ENCODE measurements at places on chromosomes 2 and 18.
A peak's percentile ranks its signal among the peaks of the same experiment; 100 is the strongest.

DNA sequence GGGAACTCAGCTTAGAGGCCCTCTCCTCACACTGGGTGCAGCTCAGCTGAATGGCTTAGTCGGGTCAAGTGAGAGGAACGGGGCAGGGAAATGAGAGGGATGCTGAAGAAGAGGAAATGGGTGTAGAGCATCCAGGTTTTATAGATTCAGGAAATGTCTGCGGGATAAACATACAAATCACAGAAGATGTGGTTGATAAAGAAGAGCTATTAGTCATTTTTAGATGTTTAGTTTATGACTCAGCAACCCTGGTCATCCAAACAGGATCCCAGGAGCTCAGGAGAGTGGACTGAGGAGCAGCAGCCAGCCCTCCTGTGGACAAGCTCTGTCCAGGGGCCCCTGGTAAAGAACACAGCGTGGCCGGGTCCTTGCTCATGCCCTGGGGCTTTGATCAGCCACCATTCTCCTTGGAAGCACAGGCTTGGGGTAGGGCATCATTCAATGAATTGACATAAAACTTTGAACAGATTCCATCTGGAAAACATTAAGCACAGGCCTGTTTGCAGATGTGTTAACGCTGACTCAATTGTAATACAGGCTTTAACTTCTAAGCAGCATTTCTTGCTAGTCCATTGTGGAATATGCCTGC lies 83.0 kb downstream of the NPAS2 start:
- DNase-seq = no peak

DNA sequence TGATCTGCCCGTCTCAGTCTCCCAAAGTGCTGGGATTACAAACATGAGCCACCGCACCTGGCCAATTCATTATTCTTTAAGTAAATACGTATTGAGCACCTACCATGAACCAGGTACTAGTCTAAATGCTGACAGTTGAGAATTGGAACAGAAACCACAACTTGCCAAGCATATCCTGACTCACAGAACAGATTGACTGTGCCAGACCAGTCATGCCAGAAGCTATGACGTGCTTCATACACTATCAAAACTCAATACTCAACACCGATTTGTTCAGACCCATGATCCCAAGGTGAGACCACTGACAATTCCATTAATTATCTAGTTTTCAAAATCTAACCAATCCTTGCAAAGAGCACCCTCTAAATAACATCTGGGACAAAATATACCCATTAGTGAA lies 148.6 kb downstream of the B3GNT2 start:
- DNase-seq = no peak

DNA sequence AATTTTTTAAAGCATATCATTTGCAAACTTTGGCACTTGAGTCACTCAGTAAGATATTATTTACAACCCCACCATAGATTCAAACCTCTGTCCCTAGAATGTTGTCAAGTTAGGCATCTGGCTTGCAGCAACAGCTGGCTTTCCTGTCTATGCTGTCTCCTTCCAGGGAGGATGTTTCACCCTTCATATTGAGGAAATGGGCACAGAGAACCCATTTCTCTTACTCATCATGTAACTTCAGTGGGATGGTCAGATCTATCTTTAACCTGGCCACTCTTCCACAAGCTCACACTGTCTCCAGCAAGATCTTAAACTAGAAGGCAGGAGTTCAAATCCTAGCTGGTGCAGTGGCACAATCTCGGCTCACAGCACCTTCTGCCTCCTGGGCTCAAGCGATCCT lies 15.8 kb downstream of the LCT start:
- DNase-seq = peak; percentile 21

GRCh38 chr2:200506679-200507078 lies 3.2 kb downstream of the KCTD18 start:
- DNase-seq = no peak

GRCh38 chr2:138649571-138649970 lies 130.6 kb downstream of the NXPH2 start:
- DNase-seq = no peak

DNA sequence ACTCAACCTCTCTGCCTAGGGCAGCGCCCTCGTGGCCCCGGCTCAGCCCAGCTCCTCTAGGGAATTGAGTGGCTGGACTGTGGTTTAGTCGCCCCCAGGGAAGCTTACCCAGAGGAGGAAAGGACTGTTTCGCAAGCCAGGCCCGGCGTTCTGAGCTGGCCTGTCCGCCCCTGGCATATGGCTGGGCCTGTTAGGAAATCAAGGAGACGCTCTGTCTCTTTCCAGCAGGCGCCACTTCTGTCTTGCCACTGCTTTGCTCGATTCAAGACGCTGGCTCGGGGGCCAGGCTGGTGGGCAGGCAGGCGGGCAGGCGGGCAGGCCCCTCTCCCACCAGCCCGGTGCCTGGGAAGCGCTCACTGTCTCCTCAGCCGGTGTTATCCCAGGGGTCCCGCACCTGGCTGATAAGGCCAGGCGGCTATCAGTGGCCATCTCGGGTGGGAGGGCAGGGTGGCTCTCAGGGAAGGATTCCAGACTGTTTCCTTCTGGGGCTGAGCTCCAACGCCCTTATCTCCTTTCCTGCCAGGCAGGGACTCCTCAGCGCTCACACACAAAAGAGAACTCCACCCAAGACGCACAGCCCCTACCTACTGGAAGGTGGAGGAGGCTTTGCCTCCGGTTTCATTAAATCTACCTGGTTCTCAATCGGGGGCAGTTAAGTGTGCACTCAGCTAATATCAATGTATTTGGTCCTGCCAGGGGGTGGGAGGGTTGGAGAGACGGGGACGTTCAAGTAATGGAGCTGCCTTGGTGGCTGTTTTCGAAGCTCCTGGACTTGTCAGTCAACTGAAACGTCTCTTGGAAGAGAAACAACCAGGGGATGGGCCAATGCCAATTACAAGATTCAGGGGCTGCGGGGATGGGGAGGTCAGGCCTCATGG lies 109.1 kb downstream of the SMAD7 start:
- DNase-seq = peak; percentile 97

DNA sequence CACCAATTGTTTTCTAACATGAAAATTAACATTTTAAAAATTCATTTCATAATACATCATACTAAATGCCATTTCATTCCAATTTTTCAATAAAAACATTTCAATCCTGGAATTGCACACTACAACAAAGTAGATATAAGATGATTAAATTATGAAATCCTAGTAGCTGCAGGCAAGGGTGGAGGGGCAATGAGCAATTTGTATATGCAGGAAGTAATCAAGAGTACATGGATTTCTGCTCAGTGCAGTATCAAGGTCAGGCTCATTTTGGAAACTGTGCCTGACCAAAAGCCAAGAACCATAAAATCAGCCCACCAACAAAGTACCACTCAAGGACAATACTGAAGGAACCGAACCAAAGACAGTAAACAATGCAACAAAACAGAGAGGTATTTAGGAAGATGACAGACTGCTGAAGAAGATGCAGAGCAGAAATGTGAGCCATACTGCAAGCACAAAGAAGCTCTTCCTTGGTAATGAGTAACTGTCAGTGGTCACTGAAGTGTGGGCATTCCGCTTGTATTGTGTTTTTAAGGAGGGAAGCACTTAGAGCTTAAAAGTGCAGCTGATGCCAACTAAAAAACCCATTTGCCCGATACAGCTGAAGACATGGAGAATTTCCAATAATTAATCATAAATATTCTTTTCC lies 34.5 kb upstream of the DSEL start:
- DNase-seq = no peak

DNA sequence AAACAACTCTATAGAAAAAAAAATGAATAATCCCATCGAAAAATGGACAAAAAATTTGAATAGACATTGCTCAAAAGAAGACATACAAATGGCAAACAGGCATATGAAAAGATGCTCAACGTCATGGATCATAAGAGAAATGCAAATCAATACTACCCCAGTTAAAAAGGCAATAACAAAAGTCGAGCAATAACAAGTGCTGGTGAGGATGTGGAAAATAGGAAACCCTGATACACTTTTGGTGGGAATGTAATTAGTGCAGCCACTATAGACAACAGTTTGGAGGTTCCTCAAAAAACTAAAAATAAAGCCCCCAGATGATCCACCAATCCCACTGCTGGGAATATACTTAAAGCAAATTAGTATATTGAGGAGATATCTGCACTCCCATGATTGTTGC lies 701.5 kb downstream of the NUP35 start:
- DNase-seq = no peak

- no peak for DNase-seq
Measured at GRCh38 chr2:102704531-102704930, 57.3 kb upstream of the TMEM182 start.

GRCh38 chr2:174024524-174025270 lies 59.5 kb upstream of the SP3 start:
- DNase-seq = peak; percentile 26

GRCh38 chr2:172970660-172971059 lies 105.0 kb upstream of the MAP3K20 start:
- no peak for DNase-seq

DNA sequence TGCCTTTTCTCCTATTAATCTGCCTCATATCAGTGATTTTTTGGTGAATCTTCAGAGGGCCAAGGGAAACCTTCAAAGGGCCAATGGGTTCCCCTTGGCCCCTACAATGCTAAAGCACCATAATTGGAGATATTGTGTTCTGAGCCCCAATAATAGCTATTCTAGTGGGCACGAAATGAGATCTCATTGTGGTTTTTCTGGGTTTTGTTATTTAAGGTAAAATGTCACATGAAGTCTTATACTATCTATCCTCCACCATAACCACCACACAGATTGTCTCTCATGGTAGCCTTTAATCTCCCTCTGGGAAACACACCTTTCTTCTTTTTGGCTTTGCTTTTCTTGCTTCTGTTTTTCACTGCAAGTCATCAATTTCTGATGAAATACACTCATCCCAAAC lies 152.8 kb downstream of the B3GNT2 start:
- DNase-seq = no peak

DNA sequence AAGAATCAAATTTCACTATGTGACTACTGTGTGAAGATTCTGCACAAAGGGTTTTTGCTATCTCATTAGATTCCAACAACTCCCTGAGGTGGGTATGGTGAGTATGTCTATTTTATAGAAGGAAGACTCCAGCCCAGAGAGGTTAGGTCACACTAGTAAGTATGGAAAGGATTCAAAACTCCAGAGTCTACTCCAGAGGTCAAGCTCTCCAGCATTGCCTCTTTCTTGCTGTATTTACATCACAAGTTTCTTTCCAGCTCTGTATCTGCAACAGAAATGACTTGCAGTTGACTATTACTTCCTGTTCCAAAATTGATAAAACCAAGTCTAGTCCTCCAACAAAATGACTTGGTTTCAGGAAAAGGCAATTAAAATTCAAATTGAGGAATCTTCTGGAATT lies 2.1 kb downstream of the COL4A4 start:
- no peak for DNase-seq

DNA sequence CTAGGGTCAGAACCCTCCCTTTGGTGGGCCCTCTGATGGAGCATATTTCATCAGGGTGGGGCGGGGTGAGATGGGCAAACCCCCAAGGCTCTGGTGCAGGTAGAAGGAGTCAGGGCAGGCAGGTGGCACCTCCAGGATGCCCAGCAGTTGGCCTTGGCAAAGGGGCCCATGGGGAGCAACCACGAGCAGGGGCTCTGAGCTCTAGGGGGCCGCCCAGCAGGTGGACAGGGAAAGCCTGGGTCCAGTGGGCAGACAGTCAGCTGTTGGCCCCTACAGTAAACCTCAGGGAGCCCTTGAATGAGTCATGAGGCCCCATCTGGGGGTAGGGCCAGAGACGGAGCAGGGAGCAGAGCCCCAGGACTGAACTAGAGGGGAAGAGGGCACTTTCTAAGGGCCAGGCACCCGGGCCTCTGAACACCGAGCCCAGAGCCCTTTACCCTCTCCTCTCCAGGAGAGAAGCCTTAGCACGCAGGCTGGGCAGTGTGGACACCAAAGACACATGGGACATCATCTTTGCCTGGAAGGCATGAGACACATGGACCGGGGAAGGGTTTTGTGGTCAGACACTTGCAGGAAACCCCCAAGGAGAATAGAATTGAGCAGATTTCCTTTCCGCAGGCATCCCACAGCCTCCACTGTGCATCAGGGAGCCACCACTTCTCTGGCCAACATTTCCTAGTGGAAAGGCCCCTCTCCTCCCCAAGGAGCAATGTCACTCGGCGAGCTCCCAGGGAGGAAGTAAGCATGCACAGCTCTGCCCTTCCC lies 257.3 kb downstream of the GLI2 start:
- no peak for DNase-seq

DNA sequence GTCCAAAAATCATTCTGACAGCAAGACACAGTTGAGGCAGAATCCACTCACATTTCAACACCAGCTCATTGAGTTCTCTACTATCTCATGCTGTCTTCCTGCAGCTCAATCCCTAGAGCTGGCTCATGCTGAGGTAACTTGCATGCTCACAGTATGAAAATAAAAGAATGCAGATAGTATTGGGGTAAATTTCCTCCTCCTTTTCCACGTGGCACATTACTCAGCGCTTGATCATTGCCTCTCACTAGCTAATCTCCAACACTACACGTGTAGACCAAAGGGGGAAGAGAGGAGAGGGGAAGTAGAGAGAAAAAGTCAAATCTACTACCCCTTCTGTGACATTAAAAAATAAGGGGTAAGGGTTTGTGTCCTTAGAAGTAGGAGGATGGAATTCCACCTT lies 300.6 kb downstream of the AFF3 start:
- DNase-seq = peak; percentile 44

GRCh38 chr18:42176599-42176998 lies 221.6 kb downstream of the PIK3C3 start:
- no peak for DNase-seq

- DNase-seq = no peak
Measured at GRCh38 chr2:105732101-105732500, 12.6 kb upstream of the NCK2 start.

- DNase-seq = no peak
Measured at GRCh38 chr18:8959551-8960135, 142.9 kb upstream of the NDUFV2 start.

GRCh38 chr2:55159037-55159651 lies 72.9 kb downstream of the CLHC1 start:
- DNase-seq = peak; percentile 52

GRCh38 chr18:78637442-78638402 lies 341.9 kb upstream of the SALL3 start:
- no peak for DNase-seq

DNA sequence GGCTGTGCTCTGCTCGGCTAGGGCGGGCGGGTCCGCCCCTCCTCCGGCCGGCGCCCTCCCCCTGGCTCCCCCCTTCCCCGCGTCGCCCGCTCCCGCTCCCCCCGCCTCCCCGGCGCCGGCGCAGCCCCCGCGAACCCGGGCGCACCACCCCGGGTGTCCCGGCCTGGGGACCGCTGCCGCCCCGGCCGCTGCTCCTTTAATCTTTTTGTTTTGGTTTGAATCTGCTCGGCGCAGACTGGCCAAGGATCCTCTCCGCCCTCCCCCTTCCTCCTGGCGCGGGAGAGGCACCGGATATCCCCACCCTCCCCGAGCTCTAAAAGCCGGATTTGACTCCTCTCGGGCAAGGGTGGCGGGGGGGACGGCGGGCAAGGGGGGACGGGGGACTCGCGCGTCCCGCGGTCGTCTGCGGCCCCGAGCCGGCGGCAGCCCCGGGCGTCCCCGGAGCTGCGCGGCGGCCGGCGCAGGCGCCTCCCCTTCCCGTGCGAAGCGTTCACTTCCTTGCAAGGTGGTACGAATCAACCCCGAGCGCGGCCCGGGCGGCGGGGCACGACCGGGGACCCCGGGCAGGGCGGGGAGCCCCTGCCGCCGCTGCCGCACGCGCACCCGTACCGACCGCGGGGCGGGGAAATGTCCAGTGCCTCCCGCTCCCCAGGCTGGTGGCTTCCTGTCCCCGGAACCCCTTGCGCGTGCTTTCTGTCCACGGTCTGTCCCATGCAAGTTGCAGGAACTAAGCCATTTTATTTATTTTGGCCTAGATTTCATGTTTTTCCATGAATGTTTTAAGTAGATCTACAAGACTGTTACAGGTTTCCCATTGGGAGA lies at the start of gene PTGR3:
TSS of gene PTGR3 (minus strand) at position 11 of the 822 bp plus-strand sequence. CDS start 81 bp downstream, outside the sequence.
- peak; percentile 91 for DNase-seq

GRCh38 chr2:3667151-3667631 lies 9.2 kb downstream of the ALLC start:
- DNase-seq = no peak
